NCI-H2081 treated with DMSO at 0.1 percent for 48 hours (cell line): ENCODE measurements at places on chromosomes 7 and 10.

DNA sequence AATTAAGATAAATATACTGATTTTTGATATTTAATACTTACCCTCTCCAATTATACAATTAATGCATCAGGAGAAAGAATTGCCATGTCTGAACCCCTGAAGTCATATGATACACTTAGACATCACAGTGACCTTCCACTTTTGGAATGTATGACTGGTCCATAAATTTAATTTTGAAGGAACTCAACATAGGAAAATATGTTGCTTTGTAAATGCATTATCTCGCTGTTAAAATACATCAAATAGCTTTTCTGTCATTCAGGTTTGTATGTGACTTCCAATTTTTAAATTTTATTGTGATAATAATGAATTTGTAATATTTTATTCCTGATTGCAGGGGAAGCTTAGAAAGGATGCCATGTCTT is 631.9 kb upstream of the ANKRD30A start:
- no peak for DNase-seq

DNA sequence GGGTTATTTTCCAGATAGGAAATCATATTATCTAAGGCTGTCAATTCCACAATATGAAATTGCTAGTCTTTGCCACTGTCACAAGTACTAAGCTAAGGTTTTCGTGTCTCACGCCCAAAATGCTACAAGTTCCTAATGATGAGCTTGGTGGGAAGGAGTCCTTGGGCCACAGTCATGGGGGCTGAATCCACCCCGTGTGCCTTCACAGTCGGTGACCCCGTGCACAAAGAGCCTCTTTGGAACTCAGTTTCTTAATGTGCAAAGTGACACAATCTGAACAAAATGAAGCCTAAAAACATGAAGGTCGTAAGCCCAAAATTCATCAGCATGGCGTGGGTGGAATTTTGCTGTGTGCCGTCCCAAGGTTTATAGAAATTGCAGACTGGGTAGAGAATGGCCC is 337.0 kb upstream of the GALNT17 start:
- DNase-seq = no peak

GRCh38 chr7:70352906-70353305 is 754.6 kb downstream of the AUTS2 start:
- no peak for DNase-seq

GRCh38 chr7:157768198-157768597 is 431.4 kb downstream of the DNAJB6 start:
- DNase-seq = no peak

DNA sequence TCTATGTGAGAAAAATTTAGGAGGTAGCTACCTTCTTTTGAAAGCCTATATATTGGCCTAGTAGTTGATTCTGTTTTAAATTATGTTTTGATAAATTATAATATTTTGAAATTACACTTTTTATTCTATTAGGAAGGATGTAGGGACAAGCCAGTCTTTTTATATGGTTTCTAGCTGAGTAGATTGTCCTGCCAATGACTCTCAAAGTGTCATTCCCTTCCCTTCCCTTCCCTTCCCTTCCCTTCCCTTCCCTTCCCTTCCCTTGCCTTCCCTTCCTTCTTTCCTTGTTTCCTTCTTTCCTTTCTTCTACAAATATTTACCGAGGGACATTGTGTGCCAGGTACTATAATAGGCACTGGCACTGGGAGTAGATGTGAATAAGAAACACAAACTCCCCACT is 99.7 kb upstream of the HDAC9 start:
- no peak for DNase-seq

DNA sequence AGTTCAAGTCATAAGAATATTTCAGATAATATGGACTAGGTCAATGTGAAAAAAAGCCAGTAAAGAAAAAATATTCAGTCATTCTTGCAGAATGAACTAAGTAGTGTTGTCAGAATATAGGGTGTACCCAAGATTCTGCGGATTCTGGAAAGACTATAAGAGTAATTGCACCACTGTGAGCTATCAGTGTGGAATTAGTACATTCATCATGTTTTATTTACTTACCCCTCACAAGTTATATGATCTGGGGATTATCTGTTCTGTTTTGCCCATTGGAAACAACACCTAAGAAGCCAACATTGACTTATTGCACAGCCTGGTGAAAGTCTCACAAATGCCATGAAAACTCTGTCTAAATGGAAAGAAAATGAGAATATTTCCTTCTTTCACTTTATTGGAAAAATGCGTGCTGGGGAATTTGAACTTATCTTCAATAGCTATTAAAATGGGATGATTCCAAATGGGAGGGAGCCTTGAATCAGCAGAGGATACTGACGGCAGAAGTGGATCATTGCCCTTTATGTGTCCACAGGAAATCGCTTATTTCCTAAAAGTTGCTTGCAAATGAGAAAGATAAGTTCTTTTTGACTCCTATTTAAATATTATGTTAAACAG is 563.3 kb upstream of the POM121L12 start:
- DNase-seq = no peak

- DNase-seq = no peak
These were observed 31.7 kb downstream of the CAMK1D start for GRCh38 chr10:12380999-12381398.
